ENCODE measurements at places on chromosomes 1 and 21.

GRCh38 chr1:41432481-41433280 lies 51.8 kb downstream of the EDN2 start:
- DNase-seq: peak; percentile 48

DNA sequence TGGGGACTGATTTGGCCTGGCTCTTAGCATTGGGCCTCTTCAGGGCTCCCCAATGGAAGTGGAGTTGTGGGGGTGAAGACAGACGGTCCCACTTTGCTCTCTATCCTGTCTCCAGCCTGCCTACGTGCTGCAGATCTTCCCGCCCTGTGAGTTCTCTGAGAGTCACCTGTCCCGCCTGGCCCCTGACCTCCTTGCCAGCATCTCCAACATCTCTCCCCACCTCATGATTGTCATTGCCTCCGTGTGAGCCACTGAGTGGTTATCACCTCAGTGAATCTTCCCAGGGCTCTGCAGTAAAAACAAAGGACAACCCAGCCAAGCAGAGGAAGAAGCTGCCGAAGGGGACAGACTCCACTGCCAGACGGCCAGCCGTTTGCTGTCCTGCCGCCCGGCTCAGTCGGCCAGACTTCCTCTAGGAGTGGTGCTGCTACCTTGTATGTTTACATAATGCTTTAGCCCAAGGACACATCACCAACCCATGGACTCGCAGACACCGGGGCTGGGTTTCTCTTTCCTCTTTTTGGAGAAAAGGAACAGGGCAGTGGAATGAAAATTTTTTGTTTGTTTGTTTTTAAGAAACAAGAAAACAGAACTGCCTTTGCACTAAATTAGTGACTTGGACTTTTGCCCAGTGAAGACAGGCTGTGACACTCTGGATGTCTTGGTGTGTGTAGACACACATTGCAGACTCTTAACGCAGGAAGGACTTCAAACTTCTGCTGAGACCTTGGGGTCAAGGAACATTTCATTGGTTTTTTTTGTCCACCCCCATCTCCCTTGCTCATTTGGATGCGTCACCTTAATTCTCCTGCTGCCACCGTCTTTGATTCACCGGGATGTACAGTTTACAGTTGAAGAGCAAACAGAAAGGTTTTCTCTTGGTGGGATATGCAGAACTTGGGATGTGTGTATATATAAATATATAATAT lies 36.5 kb downstream of the ZBTB17 start:
- DNase-seq: no peak

DNA sequence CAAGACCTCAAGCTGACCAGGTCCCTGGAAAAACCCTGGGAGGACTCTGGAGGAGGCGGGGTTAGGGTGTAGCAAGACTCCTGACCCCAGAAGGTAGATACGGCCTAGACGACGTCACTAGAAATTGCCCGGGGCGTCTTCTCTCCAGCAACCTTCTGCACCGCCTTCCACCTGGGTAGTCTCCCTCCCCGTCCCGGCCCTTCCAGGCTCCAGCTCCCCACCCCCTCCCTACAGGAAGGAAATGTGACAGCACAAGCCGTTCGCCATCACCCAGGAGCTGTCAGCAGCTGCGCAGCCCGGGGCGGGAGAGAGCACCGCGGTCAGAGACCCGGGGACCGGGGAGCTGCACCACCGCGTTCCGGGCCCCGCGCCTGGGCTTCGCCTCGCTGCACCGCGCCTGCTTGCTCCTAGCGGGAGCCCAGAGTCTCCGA lies 20.0 kb downstream of the SERTAD4 start:
- DNase-seq: no peak

GRCh38 chr1:235649368-235650163 lies at the start of gene GNG4:
Gene GNG4, minus strand, starts transcription at chr1:235649784. Its CDS starts 65,946 bp downstream, at chr1:235583838.
- no peak for DNase-seq

- no peak for DNase-seq
These were observed 38.5 kb upstream of the EYA3 start for GRCh38 chr1:28126783-28127490.

DNA sequence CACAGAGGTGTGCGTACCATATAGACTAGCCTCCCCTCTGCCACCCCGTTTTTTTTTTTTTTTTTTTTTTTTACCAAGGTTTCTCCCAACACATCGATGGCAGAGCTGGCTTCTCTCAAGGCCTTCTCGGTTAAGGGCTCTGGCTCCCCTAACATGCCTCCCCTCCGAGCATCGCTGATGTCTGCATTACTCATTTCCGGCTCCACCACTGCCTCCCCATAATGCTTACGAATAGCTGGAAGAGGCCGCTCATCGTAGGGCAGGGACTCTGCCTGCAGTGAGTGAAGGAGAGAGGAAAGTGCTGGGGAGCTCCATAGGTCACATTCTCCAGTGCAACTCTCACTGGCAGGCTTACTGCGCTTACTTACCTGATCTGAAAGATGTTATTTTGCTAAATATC lies 20.6 kb downstream of the CEP104 start:
- no peak for DNase-seq

GRCh38 chr1:204464187-204464631 lies 30.4 kb downstream of the PIK3C2B start:
- no peak for DNase-seq

DNA sequence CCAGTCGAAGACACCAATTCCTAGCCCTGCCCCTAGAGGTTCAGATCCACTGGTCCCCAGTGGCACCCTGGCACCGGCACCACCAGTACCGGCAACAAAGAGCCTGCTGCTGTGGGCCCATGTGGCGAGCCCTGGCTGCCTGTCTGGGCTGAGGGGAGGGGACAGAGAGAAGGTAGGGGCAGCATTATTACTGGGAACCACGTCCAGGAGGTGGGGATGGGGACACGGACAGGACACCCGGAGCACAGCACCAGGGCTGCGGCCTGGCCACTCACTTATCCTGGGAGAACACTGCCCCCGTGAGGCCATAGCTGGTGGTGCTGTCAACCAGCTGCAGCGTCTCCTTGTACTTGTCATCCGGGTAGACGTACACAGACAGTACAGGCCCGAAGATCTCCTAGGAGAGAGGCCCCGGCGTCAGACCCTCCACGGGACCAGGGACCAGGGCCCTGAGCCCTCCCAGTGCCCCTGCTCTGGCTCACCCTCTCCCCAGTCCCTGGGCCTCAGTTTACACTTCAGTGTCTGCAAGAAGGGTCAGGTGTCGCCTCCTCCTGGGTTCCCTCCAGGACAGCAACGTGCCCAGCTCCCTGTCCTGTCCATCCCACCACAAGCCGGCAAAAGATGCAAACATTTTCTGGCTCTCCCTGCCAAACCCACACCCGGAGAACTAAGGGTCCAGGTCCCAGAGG lies 15.8 kb upstream of the TAS1R2 start:
- DNase-seq: peak; percentile 19

Measured in activated CD8-positive, alpha-beta memory T cell treated with anti-CD3 and anti-CD28 coated beads for 4 hours (primary cell).